ENCODE measurements at places on chromosomes 3 and 15.

DNA sequence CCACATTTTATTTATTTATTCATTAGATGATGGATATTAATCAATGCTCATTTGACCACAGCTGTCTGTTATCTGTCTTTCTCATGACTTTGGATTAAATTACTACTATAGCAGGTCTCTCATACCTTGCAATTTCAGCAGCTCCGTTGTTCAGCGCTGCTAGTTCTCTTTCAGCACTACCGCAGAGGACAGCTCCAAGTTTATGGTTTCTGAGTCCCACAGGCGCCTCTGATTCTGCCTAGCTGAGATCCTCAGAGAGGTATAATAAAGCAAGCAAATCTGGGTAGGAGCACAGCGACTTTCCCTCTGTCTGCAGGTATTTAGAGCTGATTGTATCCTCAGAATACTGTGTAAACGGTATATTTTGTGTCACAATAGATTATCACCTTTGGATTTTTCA is 204.9 kb downstream of the CNTN4 start:
- peak; percentile 18 for DNase-seq

GRCh38 chr15:87269566-87269965 is 987.0 kb downstream of the NTRK3 start:
- DNase-seq, result no peak

- DNase-seq, result peak; percentile 40
Measured at GRCh38 chr3:153138276-153139210, 23.5 kb upstream of the RAP2B start.

DNA sequence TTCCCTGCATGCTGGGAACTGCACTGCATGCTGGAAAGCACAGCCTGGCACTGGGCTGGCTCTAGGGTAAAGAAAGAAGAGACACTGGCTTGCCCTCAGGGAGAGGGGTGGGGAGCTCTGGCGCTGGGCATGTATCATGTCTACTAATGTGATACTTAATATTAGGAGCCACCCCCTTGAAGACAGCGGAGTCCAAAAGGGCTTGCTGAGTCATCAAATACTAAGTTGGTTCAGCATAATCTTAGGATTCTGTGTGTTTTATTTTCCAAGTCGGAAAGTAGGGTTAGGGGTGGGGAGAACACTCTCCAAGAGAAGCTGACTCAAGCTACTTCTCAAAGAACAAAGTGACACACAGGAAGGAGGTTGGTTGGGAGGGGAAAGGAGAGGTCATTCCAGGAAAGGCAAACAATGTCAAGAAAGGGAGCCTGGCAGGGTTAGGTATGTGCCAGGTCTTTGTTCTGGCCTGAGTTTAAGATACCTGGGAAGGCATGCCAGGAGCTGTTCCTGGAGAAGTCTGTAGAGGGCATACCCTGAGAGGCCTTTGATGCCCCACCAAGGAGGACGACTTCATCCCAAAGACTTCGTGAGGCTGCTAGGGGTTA is 237.8 kb upstream of the NR2E3 start:
- no peak for DNase-seq

DNA sequence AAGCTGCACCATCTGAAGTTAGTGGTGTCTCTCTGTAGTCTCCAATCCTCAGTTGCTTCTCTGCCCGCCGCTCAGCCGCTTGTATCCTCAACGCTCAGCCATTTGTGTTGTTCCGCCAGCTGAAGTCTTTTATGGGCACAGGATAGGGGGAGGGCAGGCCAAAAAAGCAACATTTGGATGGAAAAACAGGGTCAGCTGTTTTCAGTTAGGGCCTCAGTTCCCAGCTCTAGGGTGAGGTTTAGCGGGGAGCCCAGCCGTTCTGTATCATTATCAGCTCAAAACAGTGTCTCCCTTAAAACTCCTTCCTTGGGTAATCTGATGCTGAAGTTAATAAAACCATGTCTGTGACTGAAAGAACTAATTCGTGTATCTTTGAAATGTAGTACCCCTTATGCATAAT is 329.5 kb upstream of the AZI2 start:
- DNase-seq, result no peak

DNA sequence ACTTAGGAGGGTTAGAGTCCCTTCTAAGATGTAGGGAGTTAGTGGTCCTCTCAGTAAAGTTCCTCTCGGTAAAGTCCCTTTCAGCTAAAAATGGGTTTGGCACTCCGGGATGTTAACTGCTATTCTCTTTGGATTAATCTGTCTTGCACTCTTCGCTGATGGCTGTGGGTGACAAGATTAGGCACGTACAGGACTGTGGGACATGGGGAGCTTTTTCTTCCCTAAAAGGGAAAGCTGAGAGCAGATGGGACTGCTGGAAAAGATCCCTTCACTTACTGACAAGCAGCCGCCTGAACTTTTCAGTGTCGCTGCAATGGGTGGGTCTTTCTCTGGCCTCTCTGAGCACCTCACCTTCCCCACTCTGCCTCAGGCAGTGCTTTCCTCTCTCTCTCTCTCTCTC is 16.4 kb upstream of the HHATL start:
- DNase-seq, result no peak

- peak; percentile 30 for DNase-seq
Measured at GRCh38 chr3:18988614-18989229, 159.6 kb upstream of the KCNH8 start.

- DNase-seq, result no peak
Measured at GRCh38 chr3:54736459-54736858, 191.4 kb downstream of the LRTM1 start.
